B cell (primary cell): ENCODE measurements at places on chromosomes 11 and 22. TPM values are rescaled to one million over a fixed set of nuclear protein-coding genes. Genes with fewer than 3 reads are reported as not detected.
A peak's percentile ranks its signal among the peaks of the same experiment; 100 is the strongest.

QSER1 gene
- 2.5 and 3.5 TPM in 2 replicates for polyA plus RNA-seq

HBB gene
- 69.7 and 1,053 TPM in 2 replicates for polyA plus RNA-seq

DNA sequence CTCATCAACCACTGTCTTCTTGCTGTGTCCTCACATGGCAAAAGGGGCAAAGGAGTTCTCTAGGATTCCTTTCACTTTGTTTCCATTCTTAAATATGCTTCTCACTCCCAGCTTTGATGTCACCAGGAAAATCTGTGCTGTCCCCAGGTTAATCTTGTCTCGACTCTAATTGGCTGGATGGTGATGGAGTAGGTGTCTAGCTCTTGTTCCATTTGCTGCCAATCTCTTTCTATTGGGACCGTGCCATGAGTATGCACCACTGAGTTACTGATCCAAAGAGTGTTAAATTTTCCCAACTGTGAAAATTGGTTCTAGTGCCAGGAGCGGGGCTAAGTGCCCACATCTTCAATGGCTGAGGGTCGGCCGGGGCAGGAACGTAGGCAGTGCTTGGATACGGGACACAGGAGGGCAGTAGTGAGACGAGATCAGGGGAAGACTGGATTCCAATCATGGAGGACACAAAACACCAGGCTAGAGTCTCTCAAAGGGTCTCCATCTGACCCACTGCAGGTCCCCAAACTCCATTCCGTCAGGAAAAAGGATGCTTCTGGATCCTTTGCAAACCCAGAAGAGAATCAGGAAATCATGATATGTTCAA lies 47.7 kb upstream of the CSNK2A3 start:
- H3K27me3 ChIP-seq = no peaks in the 10 kb centered on the region
- no peaks in the 10 kb centered on the region for H3K36me3 ChIP-seq
- no peak for DNase-seq
- H3K4me1 ChIP-seq = no peaks in the 10 kb centered on the region

DNA sequence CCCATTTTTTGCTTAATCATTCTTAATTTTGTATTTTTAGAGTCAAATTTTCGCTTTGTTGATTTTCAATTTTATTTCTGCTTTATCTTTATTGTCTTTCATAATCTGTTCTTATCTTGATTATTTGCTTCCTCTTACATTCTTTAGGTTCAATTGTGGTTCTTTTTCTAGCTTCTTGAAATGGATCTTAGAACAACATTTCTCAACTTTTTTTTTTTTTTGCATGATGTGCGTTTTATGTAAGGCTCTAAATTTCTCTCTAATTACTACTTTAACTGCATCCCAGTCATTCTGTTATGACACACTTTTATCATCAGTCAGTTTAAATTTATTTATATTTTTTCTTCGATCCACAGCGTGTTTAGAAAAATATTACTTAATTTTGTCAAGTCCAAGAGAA lies 65.2 kb upstream of the PARVA start:
- no peaks in the 10 kb centered on the region for H3K27me3 ChIP-seq
- H3K27ac ChIP-seq = no peak overlapping the region
- H3K4me3 ChIP-seq = no peak overlapping the region
- DNase-seq = no peak

DNA sequence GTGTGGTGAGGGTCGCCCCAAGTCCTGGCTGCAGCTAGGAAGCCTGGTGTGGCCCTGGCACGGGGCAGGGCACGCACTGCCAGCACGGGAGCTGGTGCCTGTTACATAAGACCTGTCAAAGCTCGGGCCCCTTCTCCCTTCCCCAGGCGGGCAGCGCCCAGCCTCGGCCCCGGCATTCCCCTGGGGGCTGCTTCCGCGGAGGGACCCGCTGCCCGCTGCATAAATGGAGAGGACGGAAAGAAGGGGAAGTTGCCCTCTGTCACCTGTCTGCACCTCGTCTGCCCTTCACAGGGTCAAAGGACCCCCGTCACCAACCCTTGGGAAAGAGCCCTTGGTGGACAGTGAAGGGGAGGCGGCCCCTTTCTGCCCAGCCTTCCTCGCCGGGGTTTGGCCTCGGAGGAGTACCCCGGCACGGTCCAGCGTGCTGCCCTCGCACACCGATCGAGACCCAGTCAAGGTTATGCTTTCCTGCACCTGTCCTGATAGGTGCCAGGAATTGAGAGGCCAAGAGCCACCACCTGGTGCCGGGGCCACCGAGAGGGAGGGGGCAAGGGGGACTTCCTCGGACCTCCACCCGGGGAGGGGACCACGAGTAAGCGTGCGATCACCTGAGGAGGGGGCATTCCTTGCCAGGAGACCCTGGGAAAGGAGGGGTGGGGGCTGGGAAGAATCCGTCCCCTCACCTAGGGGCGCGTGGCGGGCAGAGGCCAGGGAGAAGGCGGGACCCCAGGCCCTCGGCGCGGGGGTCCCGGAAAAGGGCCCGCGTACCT lies 16.8 kb upstream of the MFRP start:
- H3K27ac ChIP-seq = no peak overlapping the region
- no peaks in the 10 kb centered on the region for H3K36me3 ChIP-seq
- no peak overlapping the region for H3K4me3 ChIP-seq
- DNase-seq = peak; percentile 43
